ENCODE measurements at places on chromosomes 6 and 20.
A peak's percentile ranks its signal among the peaks of the same experiment; 100 is the strongest.

DNA sequence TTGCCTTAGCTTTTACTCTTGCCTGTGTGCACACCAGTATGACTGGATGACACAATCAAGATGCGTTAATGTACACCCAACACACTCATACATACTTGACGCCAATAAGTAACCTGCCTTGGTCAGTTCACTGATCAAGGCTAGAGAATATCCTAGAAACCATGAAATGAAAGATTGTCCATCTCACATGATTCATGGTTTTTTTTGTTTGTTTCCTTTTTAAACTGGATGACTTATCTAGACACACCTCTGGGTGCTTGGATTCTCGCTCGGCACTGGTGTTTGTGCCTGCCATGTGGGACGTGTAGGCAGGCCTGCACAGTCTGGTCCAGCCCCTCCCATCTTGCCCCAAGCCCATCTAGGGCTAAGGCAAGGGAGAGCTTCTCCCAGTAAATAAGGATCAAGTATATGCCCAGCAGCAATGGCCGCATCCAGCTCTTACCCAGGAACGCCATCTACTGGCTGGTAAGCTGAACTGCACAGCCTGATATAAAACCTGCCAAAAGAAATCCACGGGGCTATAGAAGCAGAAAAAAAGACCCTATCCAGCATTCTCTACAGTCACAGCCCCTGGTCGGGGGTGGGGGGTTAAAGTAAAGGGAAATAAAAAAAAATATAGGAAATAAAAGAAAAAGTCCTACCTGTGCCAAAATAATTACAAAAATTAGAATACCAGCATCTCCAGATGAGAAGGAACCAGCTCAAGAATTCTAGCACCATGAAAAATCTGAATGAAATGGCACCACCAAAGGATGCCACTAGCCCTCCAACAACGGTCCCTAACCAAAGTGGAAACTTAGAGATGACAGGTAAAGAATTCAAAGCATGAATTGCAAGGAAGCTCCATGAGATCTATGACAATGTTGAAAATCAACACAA lies 73.3 kb downstream of the OTOR start:
- no peak for DNase-seq

GRCh38 chr6:44660561-44661220 lies 273.2 kb downstream of the CDC5L start:
- DNase-seq, result no peak

GRCh38 chr6:56934876-56935275 lies 20.0 kb upstream of the BEND6 start:
- no peak for DNase-seq

DNA sequence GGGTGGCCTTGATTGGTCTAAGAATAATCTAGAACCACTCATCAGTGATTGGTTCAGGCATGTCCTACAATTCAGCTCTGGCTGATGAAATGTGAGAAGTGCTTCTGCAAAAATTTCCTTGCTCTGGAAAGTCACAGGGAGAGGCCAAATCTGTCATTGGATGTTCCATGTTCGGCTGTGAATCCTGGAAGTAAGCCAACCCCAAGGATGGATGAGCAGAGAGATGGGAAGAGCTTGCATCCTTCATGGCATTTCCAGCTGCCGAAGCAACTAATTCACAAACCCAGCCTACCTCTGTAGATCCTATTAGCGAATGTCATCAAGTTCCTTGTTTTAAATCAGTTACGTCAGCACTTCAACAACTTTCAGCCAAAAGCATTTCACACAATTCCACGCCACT lies 187.2 kb upstream of the SOX4 start:
- DNase-seq, result no peak

GRCh38 chr6:108167449-108168089 lies 1.7 kb downstream of the NR2E1 start:
- no peak for DNase-seq

DNA sequence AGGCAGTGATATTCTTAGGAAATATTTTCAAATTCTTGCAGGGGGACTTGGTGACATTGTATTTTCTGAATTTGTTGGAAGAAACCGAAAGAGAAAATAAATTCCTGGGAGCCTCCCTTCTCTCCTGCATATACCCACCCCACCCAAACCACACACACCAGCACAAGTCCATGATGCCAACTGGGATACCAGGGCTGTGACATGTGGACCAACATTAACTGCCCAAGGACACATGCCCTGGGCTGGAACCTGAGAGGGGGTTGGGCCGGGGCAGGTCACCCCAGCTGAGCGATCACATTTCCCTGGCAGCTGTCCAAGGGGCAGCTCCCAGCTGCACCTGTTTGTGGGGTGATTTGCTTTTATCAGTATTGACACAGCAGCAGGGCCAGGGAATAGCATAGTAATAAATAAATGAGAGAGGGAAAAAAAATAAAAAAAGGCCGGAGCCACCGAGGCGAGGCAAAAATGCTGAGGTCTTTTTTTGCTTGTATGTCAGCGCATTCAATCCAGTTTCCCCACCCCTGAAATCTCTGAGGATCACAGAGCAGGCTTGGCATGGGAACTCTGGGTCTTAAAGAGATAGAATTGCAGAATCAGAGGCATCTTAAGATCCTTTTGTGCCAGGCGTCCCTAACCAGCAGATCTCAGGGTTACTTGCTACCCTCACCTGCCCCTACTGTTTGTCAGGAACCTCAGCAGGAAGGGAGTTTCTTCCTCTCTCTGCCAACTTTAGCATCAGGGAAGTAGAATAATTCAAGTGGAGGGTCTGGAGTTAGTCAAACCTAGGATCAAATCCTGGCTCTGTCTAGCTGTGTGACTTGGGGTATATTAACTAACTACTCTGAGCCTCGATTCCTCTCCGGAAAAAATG lies 66.5 kb upstream of the PIM1 start:
- DNase-seq, result no peak

DNA sequence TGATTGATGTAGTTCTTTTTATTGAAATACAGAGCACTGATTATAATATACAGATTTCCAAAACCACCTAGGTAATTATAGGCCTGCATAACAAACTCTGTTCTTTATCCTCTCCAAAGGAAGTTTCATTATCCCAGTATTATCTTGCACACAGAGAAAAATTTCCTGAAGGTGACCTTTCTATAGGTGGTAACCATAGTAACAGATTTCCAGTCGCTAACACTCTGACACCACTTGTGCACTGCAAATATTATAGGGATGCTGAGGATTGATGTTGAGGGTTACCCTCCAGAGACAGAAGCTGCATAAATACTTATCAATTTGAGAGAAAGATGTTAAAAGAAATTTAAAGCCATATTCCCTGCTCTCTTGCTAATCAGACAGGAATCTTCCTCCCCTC lies 274.5 kb upstream of the NRSN1 start:
- DNase-seq, result no peak

DNA sequence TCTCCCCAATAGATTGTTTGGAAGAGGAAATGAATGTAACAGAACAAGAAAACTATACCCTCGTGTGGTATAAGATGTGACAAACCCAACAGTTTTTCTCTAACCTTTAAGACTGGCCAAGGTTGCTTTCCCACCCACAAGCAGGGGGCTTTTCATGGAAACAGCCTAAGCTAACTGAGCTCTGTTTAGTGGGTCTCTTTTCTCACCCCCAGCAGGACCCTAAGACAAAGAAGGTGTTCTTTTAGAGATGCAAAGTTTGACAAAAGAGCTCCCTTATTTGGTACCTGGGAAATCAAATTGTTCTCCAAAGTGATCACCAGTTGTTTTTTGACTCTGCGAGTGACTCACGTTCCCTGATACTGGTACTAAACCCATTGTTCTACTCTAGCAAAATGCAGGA lies 59.1 kb downstream of the MBOAT1 start:
- no peak for DNase-seq

DNA sequence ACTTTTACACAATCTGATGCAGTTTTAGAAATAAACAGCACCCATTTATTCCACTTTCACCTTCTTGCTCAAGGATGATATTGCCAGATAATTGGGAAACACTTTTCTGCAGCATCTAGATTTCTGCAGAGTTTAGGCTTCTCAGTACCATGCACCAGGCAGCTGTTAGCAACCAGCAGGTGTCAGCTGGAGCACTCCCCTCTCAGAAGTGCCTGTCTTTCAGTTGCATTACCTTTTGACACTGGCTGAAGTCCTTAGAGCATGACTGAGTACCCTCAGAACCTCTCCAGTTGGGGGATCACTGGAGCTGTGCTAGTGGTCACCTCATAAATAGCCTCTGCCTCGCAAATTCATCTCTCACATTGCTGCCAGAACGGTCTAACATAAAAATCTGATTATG lies 91.2 kb downstream of the DNAH8 start:
- DNase-seq, result no peak

- DNase-seq, result no peak
Measured at GRCh38 chr20:10857352-10858070, 183.7 kb upstream of the JAG1 start.

- no peak for DNase-seq
Measured at GRCh38 chr20:13186043-13186774, 34.9 kb upstream of the ISM1 start.

DNA sequence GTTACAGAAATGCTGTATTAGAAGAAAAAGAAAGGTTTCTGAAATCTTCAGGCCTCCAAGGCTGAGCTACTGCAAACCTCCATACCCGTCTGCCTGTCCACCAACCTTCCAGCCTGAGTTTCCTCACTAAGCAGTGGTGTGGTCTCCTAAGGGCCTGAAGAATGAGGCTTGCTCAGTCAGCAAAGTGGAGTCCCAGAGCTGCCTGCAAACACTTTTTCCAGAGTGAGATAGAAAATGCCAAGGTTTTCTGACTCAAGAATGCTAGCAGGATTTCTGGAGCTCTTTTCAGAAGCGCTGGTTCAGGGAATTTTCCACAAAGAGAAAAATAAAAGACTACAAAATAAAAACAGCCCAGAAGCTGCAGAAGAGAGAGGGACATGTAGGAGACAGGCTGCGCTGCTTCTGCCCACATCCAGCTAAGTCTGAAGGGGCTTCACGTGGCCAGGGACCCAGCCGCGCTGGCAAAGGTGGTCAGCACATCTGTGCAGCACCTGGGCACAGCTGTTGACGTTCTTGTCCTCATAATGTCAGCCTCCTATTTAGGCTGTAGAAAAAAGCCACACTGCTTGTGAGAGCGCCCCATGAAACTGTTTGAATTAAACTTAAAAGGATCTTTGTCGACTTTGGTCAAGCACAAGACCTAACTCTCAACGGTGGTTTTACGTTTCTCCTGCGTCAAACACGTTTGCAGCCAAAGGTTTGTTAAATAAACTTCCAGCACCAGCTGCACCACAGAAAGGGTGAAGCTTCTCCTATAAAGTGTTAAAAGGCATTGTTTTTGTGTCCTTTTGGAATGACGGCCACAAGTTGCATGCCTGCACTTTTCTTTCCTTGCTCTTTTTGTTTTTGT lies 209.0 kb downstream of the THBS2 start:
- no peak for DNase-seq

DNA sequence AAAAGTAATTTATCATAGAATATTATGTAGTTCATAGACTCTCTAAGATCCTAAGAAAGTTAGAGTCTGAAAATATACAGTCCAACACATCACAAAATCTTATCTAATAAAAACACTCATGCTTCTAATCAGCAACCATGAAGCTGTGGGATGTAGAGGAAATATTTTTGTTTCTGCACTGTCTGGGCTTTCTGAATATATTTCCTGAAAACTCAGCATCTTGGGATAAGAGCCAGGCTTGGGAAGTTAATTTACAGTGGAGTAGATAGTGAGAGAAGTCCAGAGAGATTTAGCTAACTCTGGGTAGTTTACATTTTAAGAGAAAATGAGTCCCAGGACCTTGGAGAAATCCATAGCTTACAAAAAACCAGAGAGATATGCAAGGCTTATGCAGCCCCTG lies 150.4 kb upstream of the BMP5 start:
- DNase-seq, result no peak

- DNase-seq, result no peak
Measured at GRCh38 chr6:7568021-7568420, 22.0 kb upstream of the SNRNP48 start.

GRCh38 chr6:44528370-44528644 lies 140.8 kb downstream of the CDC5L start:
- DNase-seq, result no peak

DNA sequence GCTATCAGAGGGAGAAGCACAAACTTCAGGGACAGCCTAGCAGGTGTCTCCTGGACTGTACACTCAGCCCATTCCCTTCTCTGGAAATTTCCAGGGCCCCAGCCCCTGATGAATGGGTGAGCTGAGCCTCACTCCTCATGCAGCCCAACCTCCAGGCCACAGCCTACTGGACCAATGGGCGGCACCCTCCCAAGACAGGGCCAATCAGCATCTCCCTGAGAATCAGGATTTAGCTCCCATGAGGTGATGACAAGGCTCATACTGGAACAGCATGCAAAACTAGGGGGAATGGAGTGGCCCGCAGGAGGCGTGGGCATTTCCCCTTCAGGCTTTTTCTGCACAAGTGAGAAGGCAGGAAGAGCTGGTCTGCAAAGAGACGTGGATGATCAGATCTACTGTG lies 29.0 kb downstream of the NFATC2 start:
- DNase-seq, result no peak

- DNase-seq, result no peak
Measured at GRCh38 chr20:5835871-5836270, 85.7 kb downstream of the SHLD1 start.

- no peak for DNase-seq
Measured at GRCh38 chr6:2976571-2977085, 5.3 kb upstream of the SERPINB6 start.

- DNase-seq, result no peak
Measured at GRCh38 chr6:118945217-118945616, 10.3 kb upstream of the MCM9 start.

- peak; percentile 44 for DNase-seq
Measured at GRCh38 chr6:149317644-149318571, at the start of gene TAB2. Gene TAB2 (plus strand): TSS chr6:149317712. CDS start chr6:149369998, 52,286 bp downstream.

DNA sequence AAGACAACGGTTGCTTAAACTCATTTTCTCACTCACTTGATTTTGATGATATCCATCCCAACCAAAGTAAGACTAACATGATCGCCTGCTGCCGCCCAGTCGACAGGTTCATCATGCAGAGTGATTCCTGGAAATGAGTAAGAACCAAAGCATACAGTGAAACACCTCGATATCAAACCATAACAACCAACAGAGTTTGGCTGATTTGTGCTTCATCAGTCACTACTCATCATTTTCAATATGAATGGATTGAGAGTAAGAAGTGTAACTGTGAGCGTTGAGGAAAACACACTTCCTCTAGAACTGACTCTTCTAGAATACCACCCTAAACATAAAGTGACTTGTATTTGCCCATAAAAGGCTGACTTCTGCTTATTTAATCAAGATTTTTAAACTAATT lies 29.2 kb upstream of the ALDH8A1 start:
- DNase-seq, result no peak

- DNase-seq, result no peak
Measured at GRCh38 chr6:72636215-72636614, 14.4 kb downstream of the KCNQ5 start.

- DNase-seq, result no peak
Measured at GRCh38 chr6:23547851-23548250, 578.2 kb upstream of the NRSN1 start.

- DNase-seq, result no peak
Measured at GRCh38 chr20:19120569-19120968, 91.9 kb upstream of the SLC24A3 start.

DNA sequence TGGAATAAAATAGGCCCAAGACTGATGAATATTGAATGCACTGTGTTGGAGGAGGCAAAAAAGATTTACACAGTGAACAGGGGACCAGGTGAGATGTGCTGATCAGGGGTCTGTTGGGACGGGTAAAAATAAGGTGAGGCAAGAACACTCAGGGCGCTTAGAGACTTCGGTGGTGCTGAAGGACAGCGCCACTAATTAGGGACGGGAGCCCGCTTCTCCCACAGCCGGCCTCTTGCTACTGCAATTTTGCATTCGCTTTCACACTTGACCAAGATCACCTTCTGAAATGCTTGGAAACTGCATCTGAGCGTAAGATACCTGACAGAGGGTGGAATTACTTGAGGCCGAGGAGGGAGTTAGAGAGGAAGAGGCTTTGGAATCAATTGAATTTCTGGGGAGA lies 7.3 kb downstream of the TFAP2D start:
- DNase-seq, result no peak
